Stimulated activated CD4-positive, alpha-beta T cell treated with anti-CD3 and anti-CD28 coated beads, Interleukin-2, amount 100 ng/mL, for 24 hours (primary cell): ENCODE measurements at places on chromosomes 16 and 17.

GRCh38 chr17:55730808-55731207, 8.1 kb upstream of the TMEM100 start:
- DNase-seq, result no peak

- DNase-seq, result no peak
Measured at GRCh38 chr16:67104061-67104460, 5.7 kb upstream of the PHAF1 start.

- no peak for DNase-seq
Measured at GRCh38 chr16:83713597-83713996, 94.2 kb upstream of the HSBP1 start.

- no peak for DNase-seq
Measured at GRCh38 chr17:7330638-7331015, 1.5 kb upstream of the NEURL4 start.

- no peak for DNase-seq
Measured at GRCh38 chr17:10318535-10318934, 54.3 kb downstream of the MYH13 start.

DNA sequence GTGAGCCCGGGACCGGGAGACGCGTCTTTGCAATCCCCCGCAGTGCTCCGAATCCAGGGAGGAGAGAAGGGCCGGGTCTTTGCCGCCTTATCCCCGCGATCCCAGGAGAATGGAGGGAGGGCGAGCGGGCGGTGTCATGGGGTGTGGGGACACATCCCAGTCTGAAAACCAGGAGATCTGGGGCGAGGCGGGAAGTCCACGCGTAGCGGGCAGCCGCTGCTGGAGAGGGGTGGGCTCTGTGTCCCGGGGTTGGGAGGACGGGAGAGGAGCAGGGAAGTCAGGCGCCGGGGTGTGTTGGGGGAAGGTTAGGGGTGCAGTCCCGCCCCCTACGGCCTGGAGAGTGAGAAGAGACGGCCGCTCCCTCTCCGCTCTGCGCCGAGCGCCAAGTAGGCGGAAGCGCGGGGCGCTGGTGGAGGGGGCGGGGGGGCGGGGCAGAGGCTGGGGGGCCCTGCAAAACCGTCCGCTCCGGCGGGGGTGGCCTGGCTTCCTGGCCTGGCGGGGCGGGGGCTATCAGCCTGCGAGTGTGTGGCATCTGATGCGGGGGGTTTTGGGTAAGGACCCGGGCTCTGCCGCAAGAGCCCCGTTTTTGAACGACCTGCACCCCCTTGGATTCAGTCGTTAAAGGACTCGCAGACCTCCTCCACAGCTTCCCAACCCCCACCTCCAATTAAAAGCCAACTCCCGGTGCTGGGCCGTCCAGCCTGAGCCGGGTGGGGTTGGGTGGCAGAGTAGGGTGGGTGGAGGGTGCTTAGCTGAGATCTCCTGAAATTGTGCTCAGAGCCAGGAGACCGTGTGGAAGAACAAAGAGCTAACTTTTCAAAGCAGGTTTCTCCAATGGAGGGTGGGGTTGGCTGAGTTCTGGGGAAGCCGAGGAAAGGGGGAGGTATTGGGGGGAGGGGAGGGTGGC, 654 bp downstream of the LASP1 start:
- peak; percentile 68 for DNase-seq

- DNase-seq, result peak; percentile 29
Measured at GRCh38 chr16:82192665-82193064, 22.6 kb upstream of the MPHOSPH6 start.

DNA sequence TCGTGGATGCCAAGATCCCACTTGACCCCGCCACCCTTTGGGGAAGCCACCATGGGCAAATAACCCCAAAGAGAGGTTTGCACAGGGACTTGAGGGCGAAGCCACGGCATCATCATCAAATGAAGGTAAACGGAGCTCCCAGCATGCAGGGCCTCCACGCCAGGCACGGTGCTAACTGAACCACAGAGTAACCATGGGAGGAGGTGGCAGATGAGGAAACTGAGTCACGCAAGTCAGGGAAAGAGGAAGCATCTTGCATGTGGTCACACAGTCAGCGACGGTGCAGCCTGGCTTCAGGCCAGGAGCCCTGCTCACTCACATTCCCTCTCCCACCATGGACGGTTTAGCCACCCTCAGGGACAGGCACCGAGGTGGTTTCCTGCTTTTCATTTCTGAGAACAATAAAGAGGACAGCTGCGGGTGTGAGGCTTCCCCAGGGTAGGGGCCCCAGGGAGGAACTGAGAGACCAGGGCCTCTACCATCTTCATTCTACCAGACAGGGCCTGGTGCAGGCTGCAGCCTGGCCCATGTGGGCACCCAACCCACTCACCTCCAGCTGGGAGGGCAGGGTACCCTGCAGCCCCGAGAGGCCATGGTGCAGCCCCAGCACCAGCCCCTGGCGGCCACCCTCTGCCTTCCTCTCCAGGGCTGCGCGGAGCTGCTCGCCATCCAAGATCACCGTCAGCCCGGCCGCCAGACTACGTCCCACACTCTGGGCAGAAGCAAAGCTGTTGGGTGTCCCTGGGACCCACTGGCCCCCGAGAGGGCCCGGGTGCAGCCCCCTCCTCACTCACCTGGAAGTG, 78.3 kb downstream of the RMI2 start:
- no peak for DNase-seq

DNA sequence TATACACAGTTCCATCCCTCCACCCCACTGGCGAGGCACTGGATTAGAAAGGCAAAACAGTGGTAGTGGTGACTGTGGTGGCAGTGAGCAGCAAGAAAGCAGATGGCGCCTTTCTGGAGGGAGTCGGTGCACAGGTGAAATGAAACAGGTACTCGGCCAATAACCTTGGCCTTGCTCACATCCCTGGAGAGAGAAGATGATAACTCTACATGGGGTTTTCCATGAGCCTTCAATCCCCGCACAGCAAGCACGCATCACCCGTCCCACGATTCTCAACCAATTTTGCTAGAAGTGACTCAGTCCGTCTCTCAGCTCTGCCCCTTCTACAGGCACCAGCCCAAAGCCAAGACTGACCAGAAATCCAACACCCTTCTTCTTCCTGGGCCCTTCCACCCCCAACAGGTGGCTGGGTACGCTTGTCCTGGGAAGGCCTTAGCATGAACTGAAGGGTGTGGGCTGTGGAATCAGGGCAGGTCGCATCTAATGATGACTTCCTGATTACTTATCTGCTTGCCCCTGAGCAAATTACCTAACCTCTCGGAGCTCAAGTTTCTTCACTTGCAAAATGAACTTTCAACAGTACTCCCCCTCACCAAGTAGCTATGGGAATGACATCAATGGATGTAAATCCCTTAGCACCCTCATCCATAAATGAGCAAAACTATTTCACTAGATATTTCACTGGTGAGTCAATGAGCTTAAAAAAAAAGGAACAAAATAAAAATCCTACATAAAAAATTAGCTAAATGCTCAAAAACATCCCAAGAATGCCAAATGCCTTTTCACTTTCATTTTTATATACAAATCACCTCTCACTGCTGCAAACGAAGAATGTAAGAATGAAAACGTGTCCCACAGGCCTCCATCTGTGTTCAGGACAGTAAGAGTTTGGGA, 18.0 kb downstream of the XPO6 start:
- DNase-seq, result peak; percentile 39

- no peak for DNase-seq
Measured at GRCh38 chr17:32912218-32912897, 15.6 kb upstream of the TMEM98 start.

DNA sequence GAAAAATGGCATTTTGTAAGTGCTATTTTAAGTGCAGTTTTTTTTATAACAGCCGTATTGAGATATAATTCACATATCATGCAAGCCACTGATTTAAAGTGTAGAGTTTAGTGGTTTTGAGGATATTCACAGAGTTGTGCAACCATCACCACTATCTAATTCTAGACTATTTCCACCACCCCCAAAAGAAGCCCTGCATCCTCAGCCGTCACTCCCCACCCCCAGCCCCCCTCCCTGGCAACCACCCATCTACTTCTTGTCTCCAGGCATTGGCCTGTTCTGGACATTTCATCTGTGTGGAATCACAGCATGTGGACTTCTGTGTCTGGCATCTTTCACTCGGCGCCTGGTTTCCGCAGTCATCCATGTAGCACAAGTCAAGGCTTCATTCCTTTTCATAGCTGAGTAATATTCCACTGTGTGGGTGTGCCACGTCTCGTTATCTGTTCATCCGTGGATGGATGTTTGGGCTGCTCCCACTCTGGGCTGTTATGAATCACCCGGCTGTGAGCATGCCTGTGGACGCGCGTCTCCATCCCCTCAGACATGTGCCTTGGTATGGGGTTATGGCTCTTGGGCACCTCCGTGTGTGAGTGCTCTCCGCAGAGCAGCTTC, 138.4 kb upstream of the CIBAR2 start:
- DNase-seq, result no peak

DNA sequence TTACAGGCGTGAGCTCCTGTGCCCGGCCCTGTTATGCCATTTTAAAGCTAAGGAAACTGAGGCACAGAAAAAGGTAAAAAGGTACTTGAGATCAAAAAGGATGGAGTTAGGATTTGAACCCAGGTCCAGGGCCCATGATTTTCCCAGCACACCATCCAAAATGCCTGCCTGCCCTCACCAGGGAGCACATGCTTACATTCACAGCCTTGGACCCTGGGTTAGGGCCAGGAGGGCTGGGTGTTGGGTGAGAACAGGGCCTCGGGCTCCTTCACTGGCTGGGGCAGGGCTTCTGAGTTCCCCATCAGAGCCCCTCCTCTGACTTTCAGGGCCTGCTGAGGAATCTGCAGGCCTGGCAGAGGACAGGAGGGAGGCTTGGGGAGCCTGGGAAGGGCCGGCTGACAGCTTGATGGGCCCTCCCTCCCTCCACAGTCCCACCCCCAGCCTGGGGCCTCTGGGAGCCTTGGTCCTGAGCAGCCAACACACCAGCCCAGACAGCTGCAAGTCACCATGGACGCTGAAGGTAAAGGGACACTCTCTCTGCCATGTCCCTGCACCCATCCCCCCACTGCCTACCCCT, at the start of gene QPRT:
QPRT (plus strand) TSS at position 490 of the 577 bp plus-strand sequence; CDS start at position 508, 18 bp downstream.
- DNase-seq, result no peak

- DNase-seq, result peak; percentile 43
Measured at GRCh38 chr17:14303343-14304221, 2.7 kb downstream of the HS3ST3B1 start.

DNA sequence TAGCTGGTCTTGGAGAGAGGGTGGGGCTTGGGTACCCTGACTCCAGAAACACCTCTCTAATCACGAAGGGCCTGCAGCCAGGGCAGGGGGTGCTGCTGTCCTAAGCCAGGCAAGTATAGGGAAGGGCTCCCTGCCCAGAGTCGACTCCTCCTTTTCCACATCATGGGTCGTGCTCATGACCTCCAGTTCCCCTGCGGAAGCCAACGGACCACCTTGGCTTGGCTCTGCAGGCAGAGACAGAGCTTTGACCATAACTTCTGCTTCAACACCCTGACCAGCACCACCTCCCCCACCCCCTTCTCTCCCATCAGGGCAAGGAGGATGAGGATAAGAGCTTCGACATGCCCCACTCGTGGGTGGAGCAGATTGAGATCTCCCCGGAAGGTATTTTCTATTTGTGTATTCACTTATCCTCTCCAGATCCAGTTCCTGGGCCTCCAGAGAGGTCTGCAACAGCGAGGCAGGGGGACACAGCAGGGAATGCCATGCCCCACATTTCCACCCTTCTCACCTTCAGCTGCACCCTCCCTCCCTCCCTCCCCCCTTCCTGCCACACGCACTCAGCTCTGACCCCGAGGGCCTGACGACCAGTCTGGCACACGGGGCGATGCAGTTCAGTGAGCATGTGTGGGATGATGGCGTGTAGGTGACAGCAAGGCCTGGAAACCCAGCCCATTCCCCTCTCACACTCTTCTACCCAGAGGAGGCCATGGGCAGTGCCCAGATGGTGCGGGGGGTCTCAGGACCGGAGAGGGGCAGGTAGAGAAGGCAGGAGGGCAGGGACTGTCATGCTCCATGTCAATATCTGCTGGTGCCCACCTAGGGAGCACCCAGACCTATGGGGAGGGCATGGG, 14.0 kb upstream of the KATNB1 start:
- DNase-seq, result no peak

- no peak for DNase-seq
Measured at GRCh38 chr16:51538707-51539498, 387.8 kb upstream of the SALL1 start.

- DNase-seq, result no peak
Measured at GRCh38 chr17:27968206-27968732, 74.2 kb upstream of the NLK start.
